ENCODE measurements at places on chromosomes 2 and 18.

- DNase-seq, result no peak
These were observed 495.4 kb upstream of the PIK3C3 start for GRCh38 chr18:41459656-41460055.

GRCh38 chr2:219109471-219109870 is 48.8 kb upstream of the IHH start:
- DNase-seq, result peak; percentile 3

DNA sequence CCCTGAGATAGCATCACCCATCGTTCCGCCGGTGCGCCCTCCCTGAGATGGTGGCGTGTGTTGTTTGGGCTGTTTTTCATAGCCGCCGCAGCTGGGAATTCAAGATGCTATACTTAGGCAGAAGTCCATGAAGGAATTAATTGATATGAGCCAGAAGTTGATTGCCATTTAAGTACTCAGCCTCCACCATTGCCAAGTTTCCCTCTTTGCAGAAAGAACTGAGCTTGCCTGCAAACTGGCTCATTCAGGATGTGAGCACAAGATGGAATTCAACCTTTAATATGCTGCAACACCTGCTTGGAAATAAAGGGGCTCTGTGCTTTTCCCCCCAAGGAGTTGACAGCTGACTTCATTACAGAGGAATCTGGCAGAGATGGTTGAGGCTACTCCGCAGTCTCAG is 295.5 kb downstream of the ZNF521 start:
- DNase-seq, result no peak

- DNase-seq, result no peak
These were observed 65.3 kb upstream of the MAPK4 start for GRCh38 chr18:50494569-50494968.

DNA sequence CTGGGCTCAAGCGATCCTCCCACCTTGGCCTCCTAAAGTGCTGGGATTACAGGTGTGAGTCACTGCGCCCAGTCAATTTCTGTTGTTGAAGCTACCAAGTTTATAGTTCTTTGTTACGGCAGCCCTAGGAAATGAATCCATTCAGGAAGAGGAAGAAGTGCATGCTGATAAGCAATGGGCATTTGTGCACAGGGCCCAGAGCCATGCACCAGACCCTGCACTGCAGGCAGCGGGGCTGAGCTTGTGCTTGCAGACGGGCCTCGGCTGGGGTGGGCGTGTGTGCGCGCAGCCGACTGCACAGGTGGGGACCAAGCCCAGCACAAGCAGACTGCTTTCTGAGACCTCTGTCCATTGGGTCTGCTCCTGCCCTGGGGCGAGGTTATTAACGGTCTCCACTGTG is 144.6 kb downstream of the CABLES1 start:
- DNase-seq, result no peak

DNA sequence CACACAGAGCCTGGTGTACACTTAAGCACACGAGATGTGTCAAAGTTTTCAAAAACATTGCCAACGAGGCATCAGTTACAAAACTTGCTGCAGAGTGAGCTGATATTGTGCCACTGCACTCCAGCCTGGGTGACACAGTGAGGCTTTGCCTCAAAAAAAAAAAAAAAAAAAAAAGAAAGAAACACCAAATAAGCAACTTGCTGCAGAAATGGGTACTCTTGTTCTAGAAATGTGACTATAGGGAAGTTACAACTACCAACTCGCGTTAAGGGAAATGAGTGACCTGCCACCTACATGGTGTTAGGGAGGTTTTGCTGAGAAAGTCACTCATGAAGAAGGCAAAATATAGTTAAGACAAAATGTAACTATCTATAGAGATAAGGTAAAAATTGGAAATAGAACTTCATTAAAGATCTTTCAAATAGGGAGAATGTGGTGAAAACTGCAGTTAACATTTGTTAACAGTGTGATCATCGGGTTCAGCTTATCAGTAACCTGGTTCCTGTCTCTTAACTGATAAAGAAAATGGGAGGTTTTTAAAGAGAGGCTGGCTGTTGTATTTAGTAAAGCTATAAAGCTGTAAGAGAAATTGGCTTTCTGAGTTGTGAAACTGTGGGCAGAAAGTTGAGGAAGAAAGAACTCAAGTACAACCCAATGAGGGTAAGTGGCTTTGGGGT is at the start of gene IL1RL1:
Gene IL1RL1 (plus strand): TSS at position 600 of the 677 bp plus-strand sequence. CDS start 26,702 bp downstream, outside the sequence.
- peak; percentile 66 for DNase-seq

- DNase-seq, result no peak
These were observed 312.4 kb upstream of the DDX18 start for GRCh38 chr2:117502121-117502520.

DNA sequence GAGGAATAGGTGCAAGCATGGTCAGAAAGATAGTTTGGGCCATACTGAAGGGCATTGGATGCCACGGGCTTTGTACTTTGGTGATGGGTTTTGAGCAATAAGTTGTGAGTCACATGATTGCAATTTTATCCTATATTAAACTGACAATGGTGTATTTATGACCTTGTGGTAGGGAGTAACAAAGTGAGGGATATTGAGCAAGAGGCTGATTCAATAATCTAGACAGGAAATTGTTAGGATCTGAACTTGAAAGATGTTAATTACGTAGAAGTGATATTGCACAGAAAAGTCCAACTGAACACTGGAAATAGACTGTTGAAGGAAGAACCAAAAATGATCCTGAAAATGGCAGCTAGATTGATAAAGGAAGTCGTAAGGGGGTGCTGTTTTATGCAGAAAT is 46.6 kb upstream of the TCF4 start:
- peak; percentile 57 for DNase-seq

All from KBM-7 (cell line).